HT-29 (cell line): ENCODE measurements at places on chromosomes 6 and 20. TPM values are rescaled to one million over a fixed set of nuclear protein-coding genes. Genes with fewer than 3 reads are reported as not detected.

DNA sequence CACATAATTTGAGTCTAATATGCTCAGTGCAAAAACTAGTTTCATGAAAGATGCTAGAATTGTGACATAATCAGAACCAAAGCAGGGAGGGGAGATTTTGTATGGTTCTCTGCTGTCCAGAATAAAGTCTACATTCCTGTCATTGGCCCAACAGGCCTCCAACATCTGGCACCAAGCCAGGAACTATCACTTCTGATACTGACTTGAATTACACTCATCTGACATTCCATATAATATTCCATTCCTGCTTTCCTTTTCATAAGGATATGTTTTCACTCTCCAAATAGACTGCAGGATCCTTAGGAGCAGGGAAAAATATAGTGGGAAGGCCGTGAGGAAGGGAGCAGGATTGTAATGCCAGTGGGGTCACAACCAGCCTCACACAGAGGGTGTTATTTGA is 84.6 kb upstream of the BTN3A2 start:
- DNase-seq: peak; percentile 43

DNA sequence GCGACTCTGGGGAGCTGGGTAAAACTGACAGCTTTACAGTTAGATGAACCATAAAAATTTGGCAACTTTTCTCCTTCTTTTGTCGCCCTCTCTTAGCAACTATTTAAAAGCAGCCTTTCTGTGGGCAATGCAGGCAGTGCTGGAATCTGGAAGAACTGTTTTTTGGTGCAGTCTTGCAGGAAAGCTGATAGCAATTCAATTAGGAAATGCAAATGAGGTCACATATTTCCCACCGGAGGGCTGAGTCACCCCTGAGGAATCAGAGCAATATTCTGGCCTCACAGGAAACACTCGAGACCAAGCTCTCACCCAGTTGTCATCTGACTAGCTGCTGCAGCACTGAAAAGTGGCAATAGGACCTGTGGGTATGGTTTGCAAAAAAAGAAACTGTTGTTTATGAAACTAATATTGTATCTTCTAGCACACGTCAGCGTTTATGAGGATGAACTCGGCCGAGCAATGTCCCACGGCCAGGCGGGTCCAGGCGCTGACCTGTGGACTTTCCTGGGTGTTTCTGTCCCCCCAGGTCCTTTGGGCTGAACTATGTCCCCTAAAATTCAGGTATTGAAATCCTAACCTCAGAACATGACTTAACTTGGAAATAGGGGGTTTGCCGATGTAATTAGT is 312.3 kb downstream of the TAF4 start:
- DNase-seq: no peak

DNA sequence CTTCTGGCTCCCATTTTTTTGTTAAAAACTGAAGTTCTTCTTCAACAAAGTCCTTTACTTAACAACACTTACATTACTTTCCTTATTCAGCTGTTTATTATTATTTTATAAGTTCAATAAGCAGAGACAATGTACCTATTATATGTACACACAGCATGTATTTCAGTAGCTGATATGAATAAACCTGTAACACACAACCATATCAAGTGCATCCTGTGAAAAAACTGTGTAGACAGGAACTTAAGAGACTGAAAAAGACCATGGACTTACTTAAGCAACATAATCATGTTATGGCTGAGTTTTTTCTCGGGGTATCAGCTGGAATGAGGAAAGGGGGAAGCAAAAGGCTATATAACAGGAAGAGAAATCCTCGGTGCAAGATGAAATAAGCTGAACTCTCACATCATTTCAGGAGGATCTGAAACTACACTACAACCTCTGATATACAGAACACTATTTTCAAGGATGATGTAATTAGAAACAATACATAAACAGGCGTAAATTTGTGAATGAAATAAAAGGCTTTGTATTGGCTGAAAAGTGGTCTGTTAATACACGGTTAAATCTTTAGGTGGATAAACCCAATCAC is 70.9 kb downstream of the REV3L start:
- DNase-seq: no peak

- DNase-seq: no peak
Measured at GRCh38 chr20:46800409-46800804, 91.0 kb downstream of the SLC2A10 start.

GRCh38 chr20:51400051-51400926 is 142.2 kb downstream of the NFATC2 start:
- no peak for DNase-seq

Gene LTA
- not detected in 2 replicates for total RNA-seq

Gene RPS21
- 3,073 and 3,139 TPM in 2 replicates for total RNA-seq

Gene LY6G6F
- total RNA-seq: not detected in 2 replicates

Gene GSTA5
- total RNA-seq: not detected in 2 replicates

Gene FUT9
- not detected in 2 replicates for total RNA-seq

Gene SPATA2
- 10.2 and 10.7 TPM in 2 replicates for total RNA-seq
